ENCODE measurements at places on chromosomes 12 and 14. TPM values are rescaled to one million over a fixed set of nuclear protein-coding genes. Genes with fewer than 3 reads are reported as not detected.
A peak's percentile ranks its signal among the peaks of the same experiment; 100 is the strongest.

ADSS1 gene
- total RNA-seq, result 8.0 TPM

CPNE6 gene
- not detected for total RNA-seq

IL31 gene
- not detected for total RNA-seq

AMHR2 gene
- not detected for total RNA-seq

TAS2R10 gene
- total RNA-seq, result 0.80 TPM

ABCD2 gene
- total RNA-seq, result 1.1 TPM

PCED1B gene
- 8.2 TPM for total RNA-seq

EIF2S3B gene
- total RNA-seq, result 2.4 TPM

IQSEC3 gene
- total RNA-seq, result 0.51 TPM

TPPP2 gene
- total RNA-seq, result not detected

DNA sequence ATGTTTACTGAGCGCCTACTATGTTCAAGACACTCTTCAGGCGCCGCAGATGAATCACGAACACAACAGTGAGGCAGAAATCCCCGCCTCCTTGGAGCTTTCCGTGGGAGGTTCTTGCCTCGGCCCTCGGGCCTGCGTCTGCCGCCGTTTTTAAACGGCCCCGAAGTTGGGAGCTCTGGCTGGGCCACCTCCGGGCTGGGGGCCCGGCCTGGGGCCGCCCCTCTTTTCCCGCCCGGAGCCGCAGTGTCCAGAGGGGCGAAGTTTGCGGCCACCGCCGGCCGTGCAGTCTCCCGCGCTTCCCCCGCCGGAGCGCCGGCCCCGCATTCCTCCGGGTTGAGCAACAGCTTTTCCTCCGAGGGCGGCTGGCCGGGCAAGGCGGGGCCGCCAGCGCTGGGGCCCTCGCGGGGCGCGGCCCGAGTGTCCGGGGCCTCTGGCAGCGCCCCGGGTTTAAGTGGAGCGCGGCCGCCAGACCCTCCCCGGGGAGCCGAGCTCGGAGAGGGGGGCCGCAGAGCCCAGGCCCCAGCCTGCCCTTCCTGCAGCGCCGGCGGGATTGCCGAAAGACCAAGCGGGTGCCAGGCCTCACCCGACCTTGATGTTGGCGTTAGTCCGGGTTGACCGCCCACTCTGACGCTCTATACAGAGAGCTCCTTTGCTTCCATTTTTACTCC is 18.7 kb upstream of the CTDSP2 start:
- peak overlapping the region; percentile 43 for H3K4me3 ChIP-seq
- H3K27me3 ChIP-seq, result no peaks in the 10 kb centered on the region
- peaks cover 60% of the 10 kb centered on the region for H3K4me1 ChIP-seq

- no peak overlapping the region for H3K27ac ChIP-seq
- H3K36me3 ChIP-seq, result no peaks in the 10 kb centered on the region
- H3K27me3 ChIP-seq, result no peaks in the 10 kb centered on the region
Measured at GRCh38 chr12:5318874-5319273, 113.0 kb upstream of the NTF3 start.

DNA sequence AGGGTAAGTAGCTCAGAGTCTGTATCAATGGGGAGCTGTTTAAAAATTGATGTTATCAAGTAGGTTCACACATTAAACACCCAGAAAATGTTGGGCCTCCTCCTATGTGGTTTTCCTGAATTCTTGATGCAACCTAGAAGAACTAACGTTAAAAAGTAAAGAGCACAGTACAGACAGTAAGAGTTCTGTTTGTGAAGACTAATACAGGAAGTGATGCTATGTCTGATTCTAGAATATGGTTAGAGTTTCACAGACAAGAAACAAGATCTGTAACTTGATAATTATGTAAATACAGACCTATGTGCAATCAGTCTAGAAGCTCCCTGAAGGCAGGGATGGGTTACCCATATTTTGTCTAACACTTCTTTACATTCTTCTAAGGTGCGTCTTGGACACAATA is 214.9 kb upstream of the BTG1 start:
- no peaks in the 10 kb centered on the region for H3K36me3 ChIP-seq
- DNase-seq, result no peak
- H3K4me1 ChIP-seq, result peaks cover 2% of the 10 kb centered on the region
- no peaks in the 10 kb centered on the region for H3K27me3 ChIP-seq

- no peak overlapping the region for H3K27ac ChIP-seq
- no peaks in the 10 kb centered on the region for H3K27me3 ChIP-seq
- H3K4me3 ChIP-seq, result no peak overlapping the region
Measured at GRCh38 chr14:101175731-101176534, 272.4 kb upstream of the RTL1 start.

- no peaks in the 10 kb centered on the region for H3K36me3 ChIP-seq
- no peak overlapping the region for H3K27ac ChIP-seq
- no peak for DNase-seq
- no peaks in the 10 kb centered on the region for H3K27me3 ChIP-seq
- H3K4me3 ChIP-seq, result no peak overlapping the region
Measured at GRCh38 chr14:33717866-33718265, 233.0 kb downstream of the EGLN3 start.

DNA sequence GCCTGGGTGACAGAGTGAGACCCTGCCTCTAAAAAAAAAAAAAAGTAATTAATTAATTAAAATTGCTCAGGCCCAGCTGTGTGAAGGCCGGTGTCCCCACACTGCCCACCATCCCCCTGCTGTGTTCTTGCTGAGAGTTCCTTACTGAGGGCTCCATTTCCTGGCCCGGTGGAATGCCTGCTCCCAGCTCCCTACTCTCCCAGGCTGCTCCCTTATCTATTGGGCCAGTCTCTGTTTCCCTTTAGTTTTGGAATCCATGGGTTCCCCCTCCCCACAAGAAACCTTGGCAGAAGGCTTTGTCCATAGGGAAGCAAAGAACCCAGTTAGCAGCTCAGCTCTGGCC is 19.0 kb downstream of the MLXIP start:
- no peaks in the 10 kb centered on the region for H3K27me3 ChIP-seq
- peak overlapping the region; percentile 92 for H3K27ac ChIP-seq
- H3K4me3 ChIP-seq, result no peak overlapping the region
- peaks cover 48% of the 10 kb centered on the region for H3K4me1 ChIP-seq
- no peak for DNase-seq

DNA sequence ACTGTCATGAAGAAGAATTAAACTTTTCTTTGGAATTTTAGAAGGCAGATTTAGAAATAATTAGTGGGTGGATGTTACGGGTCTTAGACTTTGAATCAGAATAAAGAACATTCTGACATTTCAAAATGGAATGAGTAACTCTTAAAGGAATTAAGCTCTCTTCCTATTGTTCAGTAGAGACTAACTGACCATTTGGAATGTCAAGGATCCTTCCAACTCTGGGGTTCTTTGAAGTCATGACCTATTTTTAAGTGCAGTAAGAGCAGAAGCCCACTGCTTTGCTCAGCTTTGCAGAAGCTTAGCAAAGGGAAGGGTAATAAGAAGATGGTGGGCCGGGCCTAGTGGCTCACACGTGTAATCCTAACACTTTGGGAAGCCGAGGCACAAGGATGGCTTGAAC is 4.0 kb downstream of the CHURC1 start:
- no peak for DNase-seq
- no peaks in the 10 kb centered on the region for H3K27me3 ChIP-seq
- no peak overlapping the region for H3K27ac ChIP-seq
- H3K4me3 ChIP-seq, result no peak overlapping the region
- no peaks in the 10 kb centered on the region for H3K36me3 ChIP-seq

- H3K4me1 ChIP-seq, result no peaks in the 10 kb centered on the region
- DNase-seq, result no peak
- no peak overlapping the region for H3K27ac ChIP-seq
- H3K36me3 ChIP-seq, result no peaks in the 10 kb centered on the region
- no peak overlapping the region for H3K4me3 ChIP-seq
Measured at GRCh38 chr12:51322452-51322851, 1.5 kb downstream of the BIN2 start.

GRCh38 chr12:106632797-106633450 is 50.1 kb downstream of the RFX4 start:
- no peaks in the 10 kb centered on the region for H3K4me1 ChIP-seq
- H3K27ac ChIP-seq, result no peak overlapping the region

DNA sequence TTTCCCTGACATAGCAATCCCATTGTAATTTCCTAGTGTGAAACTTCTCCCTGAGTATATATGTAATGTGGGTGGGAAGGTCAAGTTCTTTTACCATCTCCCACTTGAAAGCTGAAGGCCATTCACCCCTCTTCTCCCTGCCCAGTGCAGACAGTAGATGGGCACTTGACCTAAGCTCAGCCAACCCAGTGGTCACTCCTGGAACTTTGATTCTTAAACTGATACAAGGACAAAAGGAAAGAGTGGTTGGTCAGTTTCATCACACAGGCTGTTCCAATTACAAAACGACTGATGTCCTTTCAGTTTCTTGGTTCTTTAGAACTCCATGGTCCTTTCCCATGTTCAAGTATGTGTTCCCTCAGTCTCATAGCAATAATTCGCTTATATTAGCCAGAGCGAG is 8.4 kb upstream of the APOLD1 start:
- no peaks in the 10 kb centered on the region for H3K4me1 ChIP-seq
- peaks cover 2% of the 10 kb centered on the region for H3K36me3 ChIP-seq
- H3K27ac ChIP-seq, result no peak overlapping the region
- H3K4me3 ChIP-seq, result no peak overlapping the region

DNA sequence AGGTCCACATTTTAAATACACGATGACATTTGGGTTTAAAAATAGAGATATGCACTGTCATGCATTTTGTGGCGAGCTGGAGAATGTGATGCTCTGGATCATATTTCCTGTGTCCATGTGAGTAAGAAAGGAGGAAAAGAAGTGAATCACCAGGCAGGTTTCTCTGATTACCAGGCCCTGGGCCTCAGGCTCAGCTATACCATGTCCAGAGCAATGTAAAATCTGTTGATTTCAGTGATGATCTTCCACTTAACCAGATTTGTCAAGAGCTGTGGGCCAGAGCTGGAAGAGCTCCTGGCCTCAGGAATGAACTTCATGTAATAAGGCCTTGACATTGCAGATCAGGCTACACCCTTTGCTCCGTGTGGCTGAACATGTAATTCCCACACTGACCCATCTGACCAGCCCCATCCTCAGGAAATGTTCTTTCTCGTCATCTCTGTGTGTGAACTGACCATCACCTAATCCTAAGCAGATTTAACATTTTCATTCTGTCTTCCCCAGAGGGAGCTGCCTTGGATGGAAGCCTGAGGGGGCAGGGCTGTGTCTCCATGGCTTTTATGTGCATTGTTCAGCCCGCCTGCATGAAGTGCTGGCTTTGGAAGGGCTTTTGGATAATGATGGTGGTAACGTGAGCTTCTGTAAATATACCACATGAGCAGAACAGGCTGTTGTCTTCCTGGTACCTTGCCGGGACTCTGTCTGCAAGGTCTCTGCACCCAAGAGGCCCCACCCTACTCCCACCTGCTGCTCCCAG is 54.5 kb downstream of the CRACR2A start:
- no peak overlapping the region for H3K4me3 ChIP-seq
- no peak overlapping the region for H3K27ac ChIP-seq
- H3K27me3 ChIP-seq, result no peaks in the 10 kb centered on the region
- DNase-seq, result no peak

DNA sequence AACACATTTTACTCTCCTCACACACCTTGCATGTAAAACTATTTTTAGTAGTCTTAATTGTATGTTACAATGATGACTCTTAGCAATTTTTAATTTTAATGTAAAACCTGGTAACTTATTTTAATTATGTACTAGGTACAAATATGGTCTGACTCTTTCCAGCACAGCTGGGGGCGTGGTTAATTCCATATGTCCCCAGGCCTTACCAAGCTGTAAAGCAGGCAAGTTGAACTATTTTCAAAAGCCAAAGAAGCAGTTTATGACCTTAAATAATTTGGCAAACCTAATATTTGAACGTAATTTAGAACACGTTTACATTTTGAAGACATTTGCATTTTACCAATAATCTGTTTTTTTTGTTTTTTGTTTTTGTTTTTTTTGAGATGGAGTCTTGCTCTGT is 9.3 kb upstream of the ACOT6 start:
- no peaks in the 10 kb centered on the region for H3K4me1 ChIP-seq
- no peak overlapping the region for H3K27ac ChIP-seq
- H3K4me3 ChIP-seq, result no peak overlapping the region
- no peaks in the 10 kb centered on the region for H3K36me3 ChIP-seq
- H3K27me3 ChIP-seq, result no peaks in the 10 kb centered on the region

DNA sequence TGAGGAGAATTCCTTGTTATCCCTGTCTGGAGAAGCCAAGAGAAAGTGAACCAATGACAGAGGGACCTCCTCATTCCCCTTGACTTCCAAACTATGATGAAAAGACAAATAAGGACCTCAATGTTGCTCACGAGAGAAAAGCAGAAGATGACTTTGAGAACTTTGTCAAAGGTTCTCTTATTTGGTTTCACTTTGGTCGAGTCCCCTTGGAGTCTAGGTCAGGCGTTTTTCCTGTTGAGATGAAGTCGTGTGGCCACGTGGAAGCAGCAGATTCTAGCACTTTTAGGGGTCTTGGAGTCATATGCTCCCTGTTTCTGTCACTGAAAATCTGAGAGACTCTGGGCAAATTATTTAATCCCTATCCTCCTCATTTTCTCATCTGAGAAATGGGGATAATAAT is 33.8 kb upstream of the COL2A1 start:
- no peaks in the 10 kb centered on the region for H3K27me3 ChIP-seq
- no peak overlapping the region for H3K4me3 ChIP-seq
- peaks cover 13% of the 10 kb centered on the region for H3K4me1 ChIP-seq
- no peak overlapping the region for H3K27ac ChIP-seq

DNA sequence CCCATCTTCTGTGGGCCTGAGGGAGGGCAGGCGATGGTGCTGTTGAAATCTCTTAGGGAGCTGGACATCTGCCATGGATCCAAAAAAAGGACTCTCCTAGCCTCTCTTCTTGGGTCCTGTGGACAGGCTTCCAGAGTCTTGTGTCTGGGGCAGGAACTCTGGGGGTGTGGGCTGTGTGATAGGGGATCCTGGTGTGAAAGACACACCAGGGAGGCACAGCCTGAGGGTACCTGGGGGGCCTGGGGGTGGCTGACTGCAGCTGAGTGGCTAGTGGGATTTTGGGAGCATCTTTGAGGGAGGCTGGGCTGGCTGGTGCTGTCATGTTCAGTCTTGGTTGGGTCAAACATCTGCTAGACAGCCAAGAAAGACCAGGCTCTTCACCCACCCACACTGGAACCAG is 1.8 kb upstream of the KRT83 start:
- no peaks in the 10 kb centered on the region for H3K27me3 ChIP-seq
- no peak overlapping the region for H3K27ac ChIP-seq
- no peaks in the 10 kb centered on the region for H3K4me1 ChIP-seq
- H3K36me3 ChIP-seq, result no peaks in the 10 kb centered on the region
- no peak for DNase-seq

- H3K4me1 ChIP-seq, result no peaks in the 10 kb centered on the region
- H3K27ac ChIP-seq, result peak overlapping the region; percentile 99
- DNase-seq, result peak; percentile 70
- H3K27me3 ChIP-seq, result no peaks in the 10 kb centered on the region
Measured at GRCh38 chr12:106246891-106247673, 738 bp downstream of the CKAP4 start.

- no peaks in the 10 kb centered on the region for H3K36me3 ChIP-seq
- H3K4me1 ChIP-seq, result peaks cover 2% of the 10 kb centered on the region
- no peak overlapping the region for H3K27ac ChIP-seq
Measured at GRCh38 chr14:56002876-56003625, 115.2 kb upstream of the PELI2 start.

- no peaks in the 10 kb centered on the region for H3K27me3 ChIP-seq
- H3K36me3 ChIP-seq, result no peaks in the 10 kb centered on the region
- H3K27ac ChIP-seq, result no peak overlapping the region
- no peaks in the 10 kb centered on the region for H3K4me1 ChIP-seq
- DNase-seq, result no peak
- no peak overlapping the region for H3K4me3 ChIP-seq
Measured at GRCh38 chr14:42000450-42000849, 393.8 kb downstream of the LRFN5 start.

- H3K27me3 ChIP-seq, result no peaks in the 10 kb centered on the region
- peak overlapping the region; percentile 89 for H3K27ac ChIP-seq
- H3K36me3 ChIP-seq, result no peaks in the 10 kb centered on the region
Measured at GRCh38 chr12:124939079-124939420, 24.6 kb upstream of the UBC start.

GRCh38 chr12:66103016-66103913 is 27.3 kb downstream of the LLPH start:
- H3K27me3 ChIP-seq, result no peaks in the 10 kb centered on the region
- no peaks in the 10 kb centered on the region for H3K36me3 ChIP-seq
- DNase-seq, result no peak
- no peaks in the 10 kb centered on the region for H3K4me1 ChIP-seq
- no peak overlapping the region for H3K27ac ChIP-seq
- no peak overlapping the region for H3K4me3 ChIP-seq
